Smooth muscle cell of the umbilical artery (primary cell): ENCODE measurements at places on chromosomes 6 and 20. TPM values are rescaled to one million over a fixed set of nuclear protein-coding genes. Genes with fewer than 3 reads are reported as not detected.

PRICKLE4 gene
- total RNA-seq, result 0.23 and 1.2 TPM in 2 replicates

SRSF12 gene
- under 0.01 and 0.14 TPM in 2 replicates for total RNA-seq

POU5F1 gene
- 0.30 and 0.51 TPM in 2 replicates for total RNA-seq

MACROD2 gene
- total RNA-seq, result 1.8 and 2.6 TPM in 2 replicates

TSBP1 gene
- total RNA-seq, result not detected in 2 replicates

OR12D3 gene
- total RNA-seq, result not detected in 2 replicates

ENPP1 gene
- total RNA-seq, result 15.7 and 42.2 TPM in 2 replicates

C4B gene
- 2.1 and 3.9 TPM in 2 replicates for total RNA-seq

SLC22A1 gene
- total RNA-seq, result 0.89 and 1.4 TPM in 2 replicates

TAGAP gene
- total RNA-seq, result not detected in 2 replicates

GGTLC1 gene
- total RNA-seq, result not detected in 2 replicates

HLA-DMB gene
- total RNA-seq, result not detected in 2 replicates

MYH7B gene
- total RNA-seq, result 0.05 TPM in 1 of 2 replicates, not detected in the other

CCR6 gene
- not detected in 2 replicates for total RNA-seq

HTR1E gene
- total RNA-seq, result not detected in 2 replicates

BMP5 gene
- not detected in 2 replicates for total RNA-seq

SLC2A10 gene
- 56.7 and 64.5 TPM in 2 replicates for total RNA-seq

PTPN1 gene
- 22.6 and 44.7 TPM in 2 replicates for total RNA-seq

BNIP5 gene
- total RNA-seq, result not detected in 2 replicates

FAM217A gene
- total RNA-seq, result not detected in 2 replicates

OR2J3 gene
- total RNA-seq, result not detected in 2 replicates

LY6G6C gene
- not detected in 2 replicates for total RNA-seq

SLC2A4RG gene
- total RNA-seq, result 14.3 and 24.8 TPM in 2 replicates

EYS gene
- total RNA-seq, result 0.05 TPM in 1 of 2 replicates, not detected in the other

MPIG6B gene
- not detected in 2 replicates for total RNA-seq

PXDC1 gene
- 61.4 and 67.1 TPM in 2 replicates for total RNA-seq

RGS19 gene
- total RNA-seq, result 14.0 and 16.0 TPM in 2 replicates

MLN gene
- total RNA-seq, result not detected in 2 replicates

PLCB4 gene
- 2.5 and 2.7 TPM in 2 replicates for total RNA-seq

ACSS1 gene
- total RNA-seq, result 0.89 and 2.8 TPM in 2 replicates

NRSN2 gene
- 24.9 and 40.3 TPM in 2 replicates for total RNA-seq

TAAR9 gene
- not detected in 2 replicates for total RNA-seq

PLCB1 gene
- 22.1 and 26.7 TPM in 2 replicates for total RNA-seq

PTPRK gene
- 39.2 and 58.3 TPM in 2 replicates for total RNA-seq

C20orf96 gene
- total RNA-seq, result 3.9 and 4.1 TPM in 2 replicates

CALHM5 gene
- 6.1 and 15.1 TPM in 2 replicates for total RNA-seq

KIFC1 gene
- total RNA-seq, result 1.2 and 11.2 TPM in 2 replicates

CGAS gene
- 5.6 and 7.1 TPM in 2 replicates for total RNA-seq

CD24 gene
- 3.3 and 7.2 TPM in 2 replicates for total RNA-seq

GPX5 gene
- not detected in 2 replicates for total RNA-seq

PTCRA gene
- total RNA-seq, result not detected in 2 replicates

SLC35D3 gene
- total RNA-seq, result not detected in 2 replicates

TREM1 gene
- total RNA-seq, result 0.42 and 5.3 TPM in 2 replicates

SIRPD gene
- total RNA-seq, result not detected in 2 replicates

ARG1 gene
- total RNA-seq, result not detected in 2 replicates
